ENCODE measurements at places on chromosomes 5 and 9.

DNA sequence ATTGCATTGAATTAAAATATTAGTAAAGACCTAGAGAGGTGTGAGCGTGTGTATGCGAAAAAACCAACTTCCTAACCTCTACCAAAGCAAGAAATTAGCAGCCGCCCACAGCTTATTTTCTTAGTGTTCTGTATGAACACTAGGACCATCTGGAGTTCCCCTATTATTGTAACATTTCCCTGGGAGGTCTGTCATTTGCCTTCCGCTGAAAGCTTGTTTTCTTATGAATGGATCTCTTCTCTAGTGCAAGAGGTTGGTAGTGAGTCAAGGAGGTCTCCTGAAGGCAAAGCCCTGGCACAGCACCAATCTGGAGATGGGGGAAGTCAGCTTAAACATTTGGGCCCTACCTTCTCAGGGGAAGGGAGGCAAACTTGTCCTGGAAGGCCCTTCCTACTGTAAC lies 10.8 kb downstream of the TNFSF8 start:
- peak; percentile 34 for DNase-seq

DNA sequence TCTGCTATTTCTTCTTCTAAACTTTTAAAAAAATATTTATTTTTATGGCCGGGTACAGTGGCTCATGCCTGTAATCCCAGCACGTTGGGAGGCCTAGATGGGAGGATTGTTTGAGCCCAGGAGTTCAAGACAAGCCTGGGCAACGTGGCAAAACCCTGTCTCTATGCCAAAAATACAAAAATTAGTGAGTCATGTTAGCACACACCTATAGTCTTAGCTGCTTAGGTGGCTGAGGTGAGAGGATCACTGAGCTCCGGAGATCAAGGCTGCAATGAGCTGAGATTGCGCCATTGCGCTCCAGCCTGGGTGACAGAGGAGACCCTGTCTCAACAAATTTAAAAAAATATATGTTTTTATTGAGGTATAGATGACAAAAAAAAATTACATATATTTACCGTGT lies 5.6 kb downstream of the AP3S1 start:
- DNase-seq, result no peak

DNA sequence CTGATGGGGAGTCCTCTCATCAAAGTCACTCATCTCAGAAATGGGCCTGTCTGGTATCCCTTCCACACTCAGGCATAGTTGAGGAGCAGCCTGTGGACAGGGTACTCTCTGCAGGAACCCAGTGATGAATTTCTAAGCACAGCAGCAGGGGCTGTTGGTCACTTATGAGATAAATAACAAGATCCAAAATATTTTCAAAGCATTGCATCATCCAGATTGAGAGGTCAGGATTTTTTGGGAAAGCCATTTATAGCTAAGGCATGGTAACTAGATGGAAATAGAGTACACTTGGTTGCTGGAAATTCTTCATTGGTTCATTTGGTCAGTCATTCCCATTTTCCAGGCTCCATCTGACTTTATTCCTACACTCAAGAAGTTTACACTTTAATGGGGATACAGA lies 246.8 kb upstream of the RAI14 start:
- no peak for DNase-seq

- no peak for DNase-seq
Measured at GRCh38 chr5:82534986-82535385, 256.8 kb upstream of the RPS23 start.

- peak; percentile 72 for DNase-seq
Measured at GRCh38 chr5:97162045-97162444, 19.6 kb upstream of the LIX1 start.

GRCh38 chr5:53257806-53258373 lies 148.3 kb upstream of the MOCS2 start:
- DNase-seq, result peak; percentile 24

DNA sequence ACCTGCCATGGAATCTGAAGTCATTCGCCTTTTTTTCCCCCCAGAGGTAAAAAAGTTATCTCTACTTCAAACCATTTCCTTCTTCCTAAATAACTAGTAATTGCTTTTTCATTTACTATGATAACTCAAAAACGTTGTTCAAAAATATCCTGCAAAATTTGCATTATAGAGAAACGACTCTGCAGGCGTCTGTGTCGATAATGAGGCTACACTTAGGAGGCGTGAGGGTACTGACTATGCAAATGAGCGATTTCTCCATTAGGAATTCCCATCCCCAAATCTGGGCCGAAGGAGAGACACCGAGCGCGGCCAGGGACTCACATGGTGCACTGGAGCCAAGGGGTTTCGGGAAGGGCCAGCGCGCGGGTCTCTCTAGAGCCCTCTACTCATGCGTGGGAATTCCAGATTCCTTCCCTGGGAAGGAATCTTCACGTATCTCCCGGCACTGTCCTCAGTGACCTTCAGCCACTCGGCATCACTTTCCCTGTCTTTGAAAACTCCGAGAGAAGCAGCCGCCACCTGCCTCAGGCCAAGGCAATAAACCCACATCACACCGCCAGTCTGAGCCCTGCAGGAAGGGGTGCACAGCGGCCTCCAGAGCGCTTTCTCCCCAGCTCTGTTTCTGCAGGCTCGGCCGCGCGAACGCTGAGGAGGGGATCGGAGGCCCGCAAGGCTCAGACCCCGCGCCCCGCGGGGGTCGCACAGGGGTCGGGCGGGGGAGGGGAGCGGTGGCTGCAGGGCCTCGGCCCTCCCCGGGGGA lies 718 bp upstream of the DENND4C start:
- DNase-seq, result no peak

- DNase-seq, result peak; percentile 81
Measured at GRCh38 chr5:172149073-172149472, 39.0 kb downstream of the STK10 start.

DNA sequence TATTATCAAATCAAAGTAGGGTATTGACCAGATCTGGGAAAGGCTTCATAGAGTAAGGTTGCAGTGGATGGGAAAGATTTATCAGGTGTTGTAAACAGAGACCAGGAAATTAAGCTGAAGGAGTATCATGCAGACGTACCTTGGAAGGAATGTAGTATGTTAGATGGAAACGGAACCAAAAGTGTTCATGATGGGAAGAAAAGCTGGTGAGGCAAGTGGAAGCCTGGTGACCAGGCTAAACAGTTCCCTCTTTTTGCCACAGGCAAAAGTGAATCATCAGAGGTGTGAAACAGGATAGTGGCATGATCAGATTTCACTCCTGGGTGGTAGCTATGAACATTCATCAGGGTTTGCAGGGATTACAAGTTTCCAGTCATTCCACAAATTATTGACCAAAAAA lies 780.1 kb upstream of the DMAC1 start:
- DNase-seq, result peak; percentile 3

- no peak for DNase-seq
Measured at GRCh38 chr9:24939109-24939850, 393.6 kb upstream of the IZUMO3 start.

GRCh38 chr9:89153232-89154017 lies 25.2 kb downstream of the SHC3 start:
- DNase-seq, result peak; percentile 91

DNA sequence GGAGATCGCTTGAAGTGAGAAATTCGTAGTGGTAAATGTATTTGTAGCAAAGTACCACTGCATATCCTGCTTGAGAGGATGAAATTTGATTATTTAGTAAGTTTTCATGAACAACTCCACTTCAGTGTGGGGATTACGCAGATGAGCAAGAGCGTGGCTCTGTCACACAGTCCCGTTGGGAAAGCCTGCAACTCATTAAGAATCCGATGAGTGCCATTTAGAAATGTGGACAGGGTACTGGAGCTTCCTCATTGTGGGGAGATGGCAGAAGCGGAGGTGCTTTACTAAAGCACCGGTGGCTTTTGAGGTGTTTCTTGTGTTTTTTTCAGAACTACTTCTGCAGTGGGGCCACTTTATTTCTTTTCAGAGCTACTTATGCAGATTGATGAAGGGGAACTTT lies 1.4 kb downstream of the TJP2 start:
- peak; percentile 60 for DNase-seq

GRCh38 chr9:101579711-101580545 lies 14.8 kb downstream of the PPP3R2 start:
- DNase-seq, result no peak

GRCh38 chr5:922436-923280 lies 30.0 kb downstream of the TRIP13 start:
- DNase-seq, result no peak

DNA sequence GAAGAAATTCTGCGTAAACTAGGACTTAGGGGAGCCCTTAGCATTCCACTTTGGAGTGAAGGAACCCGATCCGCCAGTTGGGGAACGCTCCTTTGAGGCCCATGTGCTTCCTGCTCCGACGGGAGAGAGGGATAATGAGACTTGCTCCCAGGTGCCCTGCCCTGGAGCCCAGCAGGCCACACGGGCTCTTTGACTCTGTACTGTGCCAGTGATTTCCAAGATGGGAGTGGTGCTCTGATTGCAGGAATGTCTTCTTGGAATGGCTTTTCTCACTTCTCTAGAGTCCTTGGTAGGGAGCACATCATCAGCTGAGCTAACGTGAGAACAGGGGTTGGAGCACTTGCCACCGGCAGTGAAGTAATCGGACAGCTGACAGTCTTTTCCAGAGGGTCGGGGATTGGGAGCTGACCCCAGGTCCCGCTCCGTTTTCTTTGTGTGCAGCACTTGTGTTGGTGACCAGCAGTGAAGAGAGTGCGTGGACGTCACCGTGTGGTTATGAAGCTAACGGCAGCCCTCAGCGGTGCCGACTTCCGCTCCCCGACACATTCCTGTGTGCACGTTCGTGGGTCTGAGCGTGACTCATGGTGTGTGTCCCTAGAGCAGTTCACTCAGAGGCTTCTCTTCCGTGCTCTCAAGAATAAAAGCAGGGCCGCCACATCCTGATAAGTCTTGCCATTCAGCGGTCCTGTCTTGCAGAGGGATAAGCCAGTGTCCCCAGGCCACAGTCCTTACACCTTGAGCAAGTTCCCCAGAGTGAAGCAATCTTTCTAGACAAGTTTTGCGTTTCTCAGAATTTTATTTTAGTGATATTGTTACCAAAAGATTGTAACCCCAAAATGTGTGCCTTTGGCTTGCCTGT lies 25.6 kb downstream of the ABL1 start:
- peak; percentile 98 for DNase-seq

DNA sequence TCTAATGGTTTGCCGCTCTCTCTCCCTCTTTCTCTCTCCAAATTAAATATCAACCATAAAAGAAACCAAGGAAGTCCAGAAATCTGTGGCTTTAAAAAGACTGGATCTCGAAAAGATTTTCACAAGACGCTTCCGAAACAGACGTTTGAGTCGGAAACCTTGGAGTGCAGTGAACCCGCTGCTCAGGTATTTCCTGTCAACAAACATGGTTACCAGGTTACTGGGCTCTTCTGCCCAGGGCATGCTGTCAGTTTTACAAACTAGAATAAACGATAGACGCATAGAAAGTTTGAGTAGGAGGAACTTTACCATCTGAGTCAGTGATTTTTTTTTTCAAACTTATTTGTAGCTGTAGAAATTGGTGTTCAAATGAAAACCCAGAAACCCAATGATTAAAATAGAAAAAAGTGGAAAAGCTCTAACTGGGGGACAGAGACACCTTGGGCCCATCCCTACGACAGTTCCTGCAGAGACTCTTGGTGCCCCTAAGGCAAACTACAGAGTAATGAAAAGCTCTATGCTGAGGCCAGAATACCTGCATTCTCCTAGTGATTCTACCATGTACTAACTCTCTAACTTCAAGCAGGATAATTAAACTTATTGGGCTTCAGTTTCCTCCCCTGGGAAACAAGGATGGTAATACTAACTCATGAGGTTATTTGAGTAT lies 90.0 kb downstream of the DOCK8 start:
- DNase-seq, result no peak

DNA sequence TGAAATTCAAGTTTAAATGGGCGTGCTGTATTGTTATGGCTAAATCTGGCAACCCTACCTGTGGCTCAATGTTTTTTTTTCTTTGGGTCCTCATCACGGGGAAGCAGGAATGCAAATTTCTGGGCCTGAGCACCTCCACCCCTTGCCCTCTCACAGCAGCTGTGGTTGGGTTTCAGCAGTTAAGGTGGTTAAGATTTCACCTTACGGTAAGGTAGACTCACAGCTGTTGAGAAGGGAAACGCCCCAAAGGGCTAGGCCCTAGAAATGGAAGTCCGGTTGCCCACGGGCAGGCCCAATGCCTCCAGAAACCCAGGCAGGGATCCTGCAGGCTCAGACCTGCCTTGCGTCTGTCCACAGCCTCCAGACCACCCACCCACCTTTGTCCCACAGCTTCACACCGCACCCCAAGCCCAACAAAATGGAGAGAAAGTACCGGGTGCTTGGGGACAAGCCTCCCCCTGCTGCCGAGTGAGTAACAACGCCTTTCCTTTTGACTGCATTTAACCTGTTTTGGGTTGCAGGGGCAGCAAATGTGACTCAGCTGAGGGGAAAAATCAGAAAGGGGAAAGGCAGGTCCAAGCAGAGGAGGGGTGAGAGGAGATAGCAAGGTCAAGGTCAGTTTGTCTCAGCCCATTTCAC lies 48.1 kb upstream of the TDRD7 start:
- no peak for DNase-seq

GRCh38 chr5:133242221-133242835 lies 190.5 kb downstream of the HSPA4 start:
- no peak for DNase-seq

GRCh38 chr5:34447424-34447823 lies 208.7 kb upstream of the RAI14 start:
- no peak for DNase-seq

GRCh38 chr5:85140471-85140870 lies 755.8 kb upstream of the EDIL3 start:
- no peak for DNase-seq

- no peak for DNase-seq
Measured at GRCh38 chr5:113581388-113581787, 67.9 kb downstream of the YTHDC2 start.

- DNase-seq, result no peak
Measured at GRCh38 chr9:123127512-123128075, 94.1 kb downstream of the GPR21 start.

DNA sequence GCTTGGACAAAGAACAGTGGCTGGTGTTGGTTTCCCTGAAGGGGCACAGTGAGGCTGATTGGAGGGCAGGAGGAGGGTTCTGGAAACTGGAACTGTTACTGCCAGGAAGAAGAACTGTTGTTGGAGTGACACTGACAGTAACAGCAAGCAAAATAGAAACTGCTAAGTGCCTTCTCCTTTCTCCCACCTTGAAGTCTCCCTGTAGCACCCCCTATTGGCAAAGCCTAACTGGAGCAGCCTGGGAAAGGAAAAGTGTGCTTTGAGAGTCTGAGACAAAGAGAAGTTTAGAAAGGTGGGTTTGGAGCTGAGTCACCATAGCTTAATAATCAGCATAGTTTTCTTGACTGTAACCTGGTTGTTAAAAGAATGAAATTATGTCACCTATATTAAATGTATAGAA lies 2.5 kb upstream of the TMEM174 start:
- peak; percentile 22 for DNase-seq

All from fibroblast of skin of right biceps (primary cell).